ENCODE measurements at places on chromosomes 5 and 9.

DNA sequence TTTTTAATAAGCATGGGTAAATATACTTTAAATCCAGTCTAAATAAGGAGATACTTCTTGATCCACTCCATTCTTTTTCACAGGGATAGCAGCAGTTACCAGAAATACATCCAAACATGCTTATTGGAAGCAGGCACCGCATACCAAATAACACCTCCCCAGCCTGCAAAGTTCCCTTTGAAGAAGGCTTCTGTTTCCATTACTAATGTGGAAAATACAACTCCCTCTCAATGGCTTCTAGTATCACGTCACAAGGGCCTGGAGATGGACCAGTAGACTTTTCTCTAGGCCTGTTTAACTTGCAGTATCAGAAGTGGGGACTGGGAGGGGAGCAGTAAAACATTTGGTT lies 20.8 kb downstream of the TMEM245 start:
- no peak for DNase-seq

GRCh38 chr5:163580516-163580915 lies 75.1 kb downstream of the MAT2B start:
- DNase-seq, result no peak

DNA sequence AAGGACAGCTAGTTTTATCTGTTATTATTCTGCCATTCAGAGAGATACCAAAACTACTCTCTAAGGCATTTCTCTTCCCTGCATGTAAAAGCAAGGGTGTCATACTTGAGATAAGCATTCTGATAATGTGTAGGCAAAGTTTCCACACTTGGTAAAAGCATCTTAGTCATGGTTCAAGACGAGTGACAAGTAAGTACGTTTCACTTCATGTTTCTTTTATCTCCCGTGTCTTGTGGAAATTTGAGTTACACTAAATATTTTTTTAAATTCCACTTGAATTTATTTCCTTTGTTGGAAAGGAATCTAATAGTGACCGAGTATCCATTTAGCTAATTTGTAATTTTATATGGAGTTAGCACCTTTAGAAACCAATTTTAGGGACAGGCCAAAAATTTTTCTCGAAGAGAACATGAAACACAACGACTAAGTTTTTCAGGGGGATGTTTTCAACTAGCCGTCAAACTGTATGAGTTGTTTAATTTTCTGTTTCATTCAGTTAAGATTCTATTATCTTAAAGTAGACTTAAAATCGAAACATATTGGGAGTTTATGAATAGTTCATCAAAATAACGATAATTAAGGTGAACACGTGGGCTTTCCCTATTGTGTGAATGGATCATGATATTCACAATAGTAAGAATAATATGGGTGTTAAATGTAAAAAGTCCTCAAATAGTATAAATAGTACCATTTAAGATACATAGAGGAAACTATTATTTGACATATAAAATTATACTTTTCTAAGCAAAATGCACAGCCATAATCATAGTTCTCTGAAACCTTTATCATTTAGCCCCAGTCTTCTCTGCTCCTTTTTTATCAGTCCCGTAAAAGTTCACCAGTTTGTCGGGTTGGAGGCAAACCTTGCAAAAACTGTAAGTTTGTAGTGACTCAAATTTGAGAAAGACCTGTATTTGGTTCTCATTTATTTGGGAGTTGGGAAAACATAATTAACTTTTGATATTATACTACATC lies 1.6 kb downstream of the RFESD start:
- no peak for DNase-seq

- no peak for DNase-seq
These were observed 21.8 kb upstream of the PRUNE2 start for GRCh38 chr9:76927540-76928240.

DNA sequence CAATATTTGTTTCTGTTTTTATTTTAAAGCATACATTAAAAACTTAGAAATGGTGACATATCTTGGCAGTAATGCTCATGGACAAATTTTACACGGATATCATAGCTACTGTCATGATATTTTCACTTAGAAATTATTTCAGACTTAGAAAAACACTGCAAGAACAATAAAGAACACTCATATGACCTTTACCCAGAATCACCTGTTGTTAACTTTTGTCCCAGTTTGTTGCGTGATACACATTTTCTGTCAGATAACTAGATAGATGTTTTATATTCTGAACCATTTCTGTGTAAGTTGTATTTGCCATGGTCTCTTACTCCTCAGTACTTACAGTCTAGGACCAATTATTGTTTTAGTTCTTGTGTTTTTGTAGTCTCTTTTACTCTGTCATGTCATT lies 3.6 kb upstream of the LRRC70 start:
- no peak for DNase-seq

DNA sequence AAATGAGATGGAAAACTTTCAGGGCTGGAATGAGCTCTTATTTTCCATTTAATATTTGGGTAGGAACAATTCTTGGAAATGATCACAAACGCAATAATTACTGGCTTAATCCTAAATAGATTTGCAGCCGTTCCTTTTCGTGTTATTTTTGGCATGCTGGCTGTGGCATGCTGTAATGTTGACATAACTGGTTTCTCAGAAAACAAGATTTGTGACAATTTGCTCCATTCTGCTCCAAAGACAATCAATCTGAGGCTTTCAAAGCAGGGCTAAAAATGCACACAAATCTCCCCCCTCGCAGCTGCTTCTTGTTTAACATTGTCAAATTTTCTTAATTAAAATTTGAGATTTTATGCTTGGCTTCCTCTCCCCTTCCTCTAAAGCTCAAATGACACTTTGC lies 151.2 kb downstream of the TTC39B start:
- no peak for DNase-seq

GRCh38 chr5:181199881-181200638 lies 4.9 kb downstream of the TRIM7 start:
- DNase-seq, result no peak

DNA sequence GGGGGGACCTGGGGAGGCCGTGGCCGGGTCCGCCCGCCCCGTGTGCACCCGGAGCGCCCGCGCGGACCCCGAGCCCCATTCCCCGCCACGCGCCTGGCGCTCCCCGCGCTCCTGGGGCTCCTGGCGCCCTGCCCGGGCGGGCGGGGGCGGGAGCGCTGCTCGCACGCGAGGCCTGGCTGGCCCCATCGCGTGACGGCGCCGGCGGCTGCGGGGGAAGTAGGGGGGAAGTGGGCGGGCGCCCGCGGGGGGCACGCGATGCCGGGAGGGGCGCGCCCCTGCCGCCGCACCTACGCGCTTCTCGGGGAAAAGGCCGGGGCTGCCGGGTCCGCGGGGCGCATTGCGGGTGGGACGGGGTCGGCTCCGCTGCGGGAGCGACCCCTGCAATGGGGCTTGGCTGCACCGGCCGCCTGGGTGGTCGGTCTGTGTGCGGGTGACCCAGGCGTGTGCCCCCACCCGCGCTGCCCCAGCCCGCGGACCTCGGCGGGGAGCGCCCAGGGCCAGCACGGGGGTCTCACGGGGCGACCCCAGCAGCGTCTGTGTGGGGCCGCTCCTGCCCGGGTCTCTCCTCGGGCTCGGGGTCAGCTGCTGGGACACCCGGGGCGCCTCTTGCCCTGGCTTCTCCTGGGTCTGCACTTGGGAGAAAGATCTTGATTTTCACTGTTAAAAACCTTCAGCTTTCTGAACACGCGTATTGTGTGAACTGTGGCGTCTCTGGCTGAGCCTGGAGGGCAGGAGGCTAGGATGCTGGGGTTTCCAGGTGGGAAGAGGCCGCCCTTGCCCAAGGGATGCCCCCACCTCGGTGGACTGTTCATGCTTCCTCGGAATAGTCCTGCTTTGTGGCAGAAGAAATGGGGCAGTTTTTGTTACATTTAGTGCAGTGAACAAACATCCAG lies 52.4 kb downstream of the AHRR start:
- no peak for DNase-seq

GRCh38 chr5:149007174-149007573 lies 55.7 kb downstream of the SH3TC2 start:
- DNase-seq, result no peak

- DNase-seq, result no peak
These were observed 20.6 kb downstream of the SLC38A9 start for GRCh38 chr5:55691265-55692105.

- no peak for DNase-seq
These were observed 35.0 kb downstream of the PTTG1 start for GRCh38 chr5:160456480-160457177.

DNA sequence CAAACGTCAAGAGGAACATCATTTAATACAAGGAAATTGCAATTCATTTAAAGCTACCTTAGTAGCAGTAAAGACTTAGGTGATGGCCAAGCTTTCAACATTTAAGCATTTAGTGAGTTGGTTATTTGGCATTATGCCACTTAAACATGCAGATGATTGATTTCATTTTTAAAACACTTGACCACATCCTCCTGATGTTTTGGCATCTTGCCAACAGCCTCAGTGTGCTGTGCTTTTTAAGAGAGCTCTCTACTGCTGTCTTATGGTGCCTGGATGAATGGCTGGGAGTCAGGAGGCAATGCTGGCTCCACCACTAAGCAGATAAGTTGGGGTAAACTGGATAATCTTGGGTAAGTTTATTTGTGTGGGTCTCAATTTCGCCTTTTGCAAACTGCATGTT lies 364.5 kb downstream of the MAN2A1 start:
- no peak for DNase-seq

DNA sequence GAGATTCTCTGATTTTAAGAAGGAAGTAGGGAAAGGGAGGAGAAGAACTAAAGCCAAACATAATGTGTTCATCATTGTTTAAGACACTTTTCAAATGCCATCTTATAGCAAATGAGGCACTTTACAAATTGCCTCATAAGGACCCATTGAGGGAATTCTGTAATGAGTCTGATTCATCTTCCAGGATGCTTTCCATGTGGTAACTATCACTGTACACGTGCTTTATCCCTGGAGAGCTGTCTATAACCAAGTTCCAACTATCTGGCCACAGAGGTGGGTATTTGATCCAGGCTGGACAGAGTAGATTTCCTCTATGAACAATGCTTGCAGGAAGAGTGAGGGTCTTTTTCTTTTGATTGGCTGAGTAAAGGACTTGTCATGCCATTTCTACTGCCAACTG lies 183.5 kb upstream of the NFIB start:
- no peak for DNase-seq

DNA sequence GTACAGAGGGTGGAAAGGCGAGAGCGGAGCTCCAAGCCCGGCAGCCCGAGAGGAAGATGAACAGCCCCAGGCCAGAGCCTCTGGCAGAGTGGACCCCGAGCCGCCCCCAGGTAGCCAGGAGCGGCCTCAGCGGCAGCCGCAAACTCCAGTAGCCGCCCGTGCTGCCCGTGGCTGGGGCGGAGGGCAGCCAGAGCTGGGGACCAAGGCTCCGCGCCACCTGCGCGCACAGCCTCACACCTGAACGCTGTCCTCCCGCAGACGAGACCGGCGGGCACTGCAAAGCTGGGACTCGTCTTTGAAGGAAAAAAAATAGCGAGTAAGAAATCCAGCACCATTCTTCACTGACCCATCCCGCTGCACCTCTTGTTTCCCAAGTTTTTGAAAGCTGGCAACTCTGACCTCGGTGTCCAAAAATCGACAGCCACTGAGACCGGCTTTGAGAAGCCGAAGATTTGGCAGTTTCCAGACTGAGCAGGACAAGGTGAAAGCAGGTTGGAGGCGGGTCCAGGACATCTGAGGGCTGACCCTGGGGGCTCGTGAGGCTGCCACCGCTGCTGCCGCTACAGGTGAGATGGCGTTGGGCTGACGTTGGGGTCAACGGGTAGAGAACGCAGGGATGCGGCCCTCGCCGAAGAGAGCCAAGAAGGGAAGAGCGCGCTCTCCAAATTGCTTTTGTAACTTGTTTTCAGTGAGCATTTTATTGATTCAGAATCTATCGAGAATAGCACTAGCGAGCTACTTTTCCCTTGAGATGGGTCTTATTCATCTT lies at the start of gene PTGER4:
TSS of gene PTGER4 (plus strand) at position 3 of the 769 bp plus-strand sequence. CDS start 1,079 bp downstream, outside the sequence.
- no peak for DNase-seq

DNA sequence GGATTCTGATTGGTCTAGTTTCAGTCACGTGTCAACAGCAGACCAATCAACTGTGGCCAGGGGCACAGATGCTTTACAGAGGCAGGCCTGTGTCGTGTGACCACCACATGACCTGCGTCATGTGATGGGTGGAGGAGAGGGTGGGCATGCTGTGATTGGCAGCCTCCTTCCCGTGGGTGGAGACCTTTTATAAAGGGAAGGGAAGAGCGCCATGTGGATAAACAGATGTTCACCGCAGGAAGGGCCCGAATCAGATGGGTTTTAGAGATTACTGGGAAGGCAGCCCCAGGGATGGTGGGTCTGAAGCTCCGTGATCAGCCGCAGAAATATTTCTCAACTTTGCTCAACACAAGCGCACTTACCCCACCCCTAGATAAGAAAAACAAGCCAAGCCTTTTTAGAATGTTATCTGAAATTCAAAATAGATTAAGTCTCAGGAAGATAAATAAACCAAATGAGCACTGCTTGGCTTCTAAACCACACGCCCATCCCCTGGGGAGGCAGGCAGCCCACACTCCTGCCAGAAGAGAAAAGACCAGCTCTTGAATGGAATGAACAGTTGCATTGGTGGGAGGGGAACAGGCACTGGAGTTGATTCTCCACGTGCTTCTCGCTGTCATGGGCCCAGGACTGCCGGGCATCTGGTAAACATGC lies 43.6 kb downstream of the ROPN1L start:
- no peak for DNase-seq

DNA sequence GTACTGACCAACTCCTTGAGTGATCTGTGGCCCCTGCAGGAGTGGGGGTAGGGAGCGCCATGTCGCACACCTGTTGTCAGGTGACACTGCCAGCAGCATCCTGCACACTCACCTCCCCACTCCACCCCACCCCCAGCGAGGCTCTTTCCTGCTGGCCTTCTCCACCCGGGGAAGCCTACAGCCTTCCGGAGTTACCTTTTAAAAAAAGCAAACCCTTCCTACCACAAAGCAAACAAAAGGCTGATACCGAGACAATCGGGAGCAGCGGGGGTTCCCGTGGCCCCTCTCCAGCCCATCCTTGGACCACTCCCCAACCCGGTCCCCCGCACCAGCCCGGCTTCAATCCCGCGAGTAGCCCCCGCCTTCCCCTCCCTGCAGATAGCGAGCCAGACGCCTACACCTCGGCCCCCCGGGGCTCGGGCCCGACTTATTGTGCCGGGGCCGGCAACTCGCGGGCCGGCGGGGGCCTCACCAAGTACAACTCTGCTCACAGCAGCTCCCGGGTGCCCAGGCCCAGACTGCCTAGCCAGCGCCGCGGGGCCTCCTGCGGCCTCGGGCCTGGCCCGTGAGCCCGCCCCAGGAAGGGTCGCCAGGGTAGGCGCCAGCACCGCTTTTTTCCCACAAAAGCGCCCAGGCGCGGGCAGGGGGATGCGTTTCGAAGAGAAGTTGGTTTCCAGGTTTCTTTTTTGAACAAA lies 724 bp downstream of the MACROH2A1 start:
- DNase-seq, result no peak
